ENCODE measurements at places on chromosomes 5 and 9.
A peak's percentile ranks its signal among the peaks of the same experiment; 100 is the strongest.

GRCh38 chr9:4832786-4833579 is 40.2 kb downstream of the RCL1 start:
- DNase-seq = peak; percentile 91

- no peak for DNase-seq
Observed at GRCh38 chr9:112044881-112045280, 130.2 kb downstream of the SUSD1 start.

DNA sequence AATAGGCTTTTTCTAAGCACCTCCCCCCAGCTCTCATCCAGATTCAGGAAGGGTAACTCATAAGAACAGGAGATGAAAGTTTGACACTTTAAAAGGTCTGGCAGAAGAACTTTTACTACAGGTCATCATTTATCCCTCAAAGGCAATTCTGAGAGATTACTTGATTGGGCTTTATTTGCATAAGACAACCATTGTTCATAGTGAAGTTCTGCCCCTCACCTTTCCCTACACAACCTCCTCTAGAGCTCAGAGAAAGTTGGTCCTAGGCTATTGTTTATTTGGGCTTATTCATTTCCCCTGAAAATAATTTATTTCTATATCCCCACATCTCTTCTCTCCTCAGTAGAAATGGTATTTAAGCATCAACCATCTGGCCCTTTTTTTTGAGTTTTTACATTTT is 568.4 kb downstream of the ZNF608 start:
- DNase-seq = no peak

DNA sequence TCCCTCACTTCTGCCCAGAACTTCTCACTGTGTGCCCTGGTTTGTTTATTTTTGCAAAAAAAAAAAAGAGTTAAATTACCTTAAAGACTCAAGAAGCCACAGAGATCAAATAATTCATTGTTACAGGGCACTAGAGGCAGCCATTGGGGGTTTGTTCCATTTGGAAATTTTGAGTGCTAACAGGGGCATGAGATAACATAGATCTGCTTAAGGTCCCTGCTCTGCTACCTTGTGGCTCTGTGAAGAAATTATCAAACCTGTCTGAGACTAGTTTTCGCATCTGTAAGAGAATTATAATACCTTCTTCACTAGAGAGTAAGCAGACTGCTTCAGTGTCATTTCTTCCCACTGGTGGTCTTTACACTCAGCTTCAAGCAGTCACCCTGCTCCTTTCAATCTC is 394 bp downstream of the TLR4 start:
- no peak for DNase-seq

DNA sequence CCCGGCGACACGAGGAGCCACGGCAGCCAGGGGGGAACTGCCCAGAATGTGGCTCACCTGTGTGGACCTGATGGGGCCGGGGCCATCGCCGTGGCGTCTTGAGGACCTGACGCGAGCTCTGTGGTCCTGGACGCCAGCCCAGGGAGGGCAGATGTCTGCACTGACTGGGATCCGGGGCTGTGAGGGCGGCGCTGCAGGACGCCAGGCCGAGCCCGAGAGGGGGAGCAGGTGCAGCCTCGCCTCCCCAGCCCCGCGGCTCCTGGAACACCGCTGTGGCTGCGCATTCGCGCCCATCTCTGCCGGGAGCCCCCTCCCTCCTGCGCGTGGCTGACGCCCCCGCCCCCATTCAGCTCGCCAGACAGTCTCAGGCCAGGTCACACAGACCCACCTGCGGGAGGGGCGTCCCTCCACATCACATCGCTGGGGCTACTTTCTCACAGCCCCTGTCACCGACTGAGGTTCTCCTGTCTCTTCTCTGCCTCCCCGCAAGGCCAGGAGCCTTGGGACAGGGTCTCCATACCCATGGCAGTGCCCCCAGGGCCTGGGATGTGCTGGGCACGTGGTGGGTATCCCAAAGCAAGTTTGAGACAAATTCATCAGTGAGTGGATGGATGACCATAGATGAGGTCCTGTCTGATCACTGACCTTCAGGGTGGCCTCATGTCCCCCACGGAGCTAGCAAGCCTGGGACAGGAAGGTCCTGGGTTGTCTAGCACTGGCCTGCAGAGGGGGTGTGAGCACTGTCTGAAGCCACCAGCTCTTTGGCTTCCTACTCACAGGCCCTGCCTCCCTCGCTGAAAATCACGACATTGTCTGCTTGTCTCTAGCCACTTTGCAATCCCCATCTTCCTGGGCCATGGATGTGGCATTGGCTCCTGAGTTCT is 47.3 kb downstream of the RASGEF1C start:
- no peak for DNase-seq

DNA sequence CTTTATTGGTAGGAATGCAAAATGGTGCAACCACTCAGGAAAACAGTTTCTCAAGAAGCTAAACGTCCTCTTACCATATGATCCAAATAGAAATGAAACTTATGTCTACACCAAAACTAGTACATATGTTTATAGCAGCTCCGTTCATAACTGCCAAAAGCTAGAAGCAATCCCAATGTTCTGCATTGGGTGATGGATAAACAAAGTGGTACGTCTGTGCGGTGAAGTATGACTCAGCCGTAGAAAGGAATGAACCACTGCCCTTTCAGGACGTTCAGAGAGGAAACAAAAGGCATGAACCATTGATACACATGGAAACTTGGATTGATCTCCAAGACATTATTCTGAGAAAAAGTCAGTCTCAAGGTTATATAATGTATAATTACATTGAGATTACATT is 27.6 kb downstream of the HNRNPH1 start:
- no peak for DNase-seq

DNA sequence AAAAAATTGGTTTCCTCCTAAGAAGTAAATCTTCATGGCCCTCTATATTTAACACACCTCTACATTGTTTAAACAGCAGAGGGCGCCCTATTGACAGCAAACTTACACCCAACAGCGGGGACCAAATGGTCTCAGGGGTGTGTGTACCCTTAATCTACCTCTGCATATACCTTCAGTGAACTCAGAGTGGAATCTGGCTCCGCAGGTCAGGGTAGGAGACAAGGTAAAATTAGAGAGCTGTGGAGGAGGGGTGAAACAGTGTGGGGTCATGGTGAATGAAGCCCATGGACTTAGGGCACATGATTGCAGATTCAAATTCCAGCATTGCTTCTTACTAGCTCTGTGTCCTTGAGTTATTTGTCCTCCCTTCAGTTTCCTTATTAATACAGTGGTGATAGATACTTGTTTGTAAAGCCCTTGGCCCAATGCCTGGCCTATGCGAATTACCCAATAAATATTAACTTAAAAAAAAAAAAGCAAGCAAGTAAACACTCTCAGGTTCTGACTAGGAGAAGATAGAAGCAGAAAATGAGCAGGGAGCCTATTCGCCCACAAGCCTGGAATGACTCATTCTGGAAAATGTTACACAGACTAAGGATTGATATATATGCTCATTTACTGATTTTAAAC is 122.9 kb downstream of the CAVIN4 start:
- peak; percentile 47 for DNase-seq

DNA sequence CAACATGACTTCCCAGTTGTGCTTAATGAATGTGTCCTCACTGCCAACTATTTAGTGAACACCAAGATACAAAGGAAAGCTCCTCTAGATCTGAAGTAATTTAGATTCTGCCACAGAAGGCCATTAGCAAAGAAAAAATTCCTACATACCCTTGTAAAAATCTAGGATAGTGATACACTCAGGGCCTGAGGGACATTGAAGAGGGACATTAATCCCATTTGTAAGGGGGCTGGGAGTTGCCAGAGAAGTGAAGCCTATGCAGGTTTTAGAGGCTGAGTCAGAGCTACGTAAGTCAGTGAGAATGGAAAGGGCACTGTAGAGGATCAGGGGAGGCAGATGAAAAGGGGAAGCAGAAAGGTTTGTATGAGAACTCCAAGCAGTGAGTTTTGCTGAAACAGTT is 286.9 kb upstream of the TARS1 start:
- no peak for DNase-seq

DNA sequence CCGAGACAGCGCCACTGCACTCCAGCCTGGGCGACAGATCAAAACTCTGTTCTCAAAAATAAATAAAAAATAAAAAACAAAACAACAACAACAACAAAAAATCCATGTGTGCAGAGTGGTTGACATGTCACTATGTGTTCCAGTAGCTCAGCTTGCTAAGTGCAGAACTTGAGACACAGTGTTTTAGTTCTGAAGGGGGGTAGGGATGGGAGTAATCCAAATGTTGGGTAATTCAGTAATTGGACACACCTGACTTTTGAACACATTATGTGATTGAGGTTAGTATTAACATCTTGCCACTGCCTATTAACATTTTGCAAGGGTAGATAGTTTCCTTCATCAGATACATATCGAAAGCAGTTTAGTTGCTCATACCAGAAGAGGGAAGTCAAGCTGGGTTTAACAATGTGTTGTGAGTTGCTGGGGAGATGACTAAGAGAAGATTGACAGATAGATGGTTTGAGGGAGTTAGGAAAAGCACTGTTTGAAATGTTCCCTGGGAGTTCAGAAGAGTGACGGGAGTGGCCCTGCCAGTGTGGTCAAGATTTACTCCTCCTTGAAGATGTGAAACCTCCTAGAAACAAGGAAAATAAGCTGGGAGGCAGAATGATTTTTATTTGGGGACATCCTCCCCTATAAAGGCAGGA is 928 bp downstream of the HACD4 start:
- DNase-seq = peak; percentile 87

GRCh38 chr5:74319076-74319475 is 321.5 kb downstream of the ENC1 start:
- peak; percentile 63 for DNase-seq

- DNase-seq = no peak
Observed at GRCh38 chr9:23658376-23659258, 167.4 kb downstream of the ELAVL2 start.

DNA sequence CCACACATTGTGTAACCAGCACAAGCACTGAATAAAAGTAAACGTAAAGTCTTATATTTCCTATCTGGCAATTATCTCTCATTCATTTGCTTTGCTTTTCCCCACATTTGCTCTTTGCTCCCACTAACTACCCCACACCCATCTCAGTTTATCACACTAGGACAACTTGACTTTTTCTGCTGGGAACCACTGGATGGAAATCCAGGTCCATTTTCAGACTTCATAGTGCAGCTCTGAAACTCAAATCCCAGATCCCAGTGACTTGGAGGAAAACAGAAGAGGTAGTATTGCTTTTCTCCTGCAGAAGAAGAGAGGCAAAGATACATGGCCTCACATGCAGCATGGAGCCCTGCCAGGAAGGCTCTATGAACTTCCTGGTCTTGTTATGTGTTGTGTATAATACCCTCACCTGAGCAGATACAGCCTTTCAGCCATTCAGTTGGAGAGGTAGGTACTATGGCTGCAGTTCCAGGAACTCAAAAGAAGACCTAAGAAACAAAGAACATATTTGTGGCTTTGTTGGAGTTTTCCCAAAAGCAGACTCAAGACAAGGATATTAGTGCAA is 90.0 kb upstream of the NIPBL start:
- no peak for DNase-seq

DNA sequence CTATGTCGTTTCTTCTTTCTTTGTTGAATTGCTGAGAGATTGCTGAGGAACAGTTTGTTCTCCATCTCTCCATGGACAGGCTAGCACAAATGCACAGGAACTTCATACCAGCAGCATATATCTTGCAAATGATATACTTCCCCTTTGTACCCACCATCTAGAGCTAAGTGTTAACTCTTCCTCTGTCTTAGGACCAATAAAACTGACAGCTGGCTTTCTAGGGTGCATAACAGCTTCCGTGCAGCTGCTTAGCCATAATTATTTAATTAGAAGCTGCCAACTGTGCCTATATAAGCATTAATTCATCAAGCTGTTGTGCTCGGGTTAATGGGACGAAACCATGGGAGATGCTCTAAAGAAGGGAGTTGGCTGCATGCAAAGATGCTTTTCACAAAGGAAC is 38.7 kb downstream of the KCTD16 start:
- no peak for DNase-seq

DNA sequence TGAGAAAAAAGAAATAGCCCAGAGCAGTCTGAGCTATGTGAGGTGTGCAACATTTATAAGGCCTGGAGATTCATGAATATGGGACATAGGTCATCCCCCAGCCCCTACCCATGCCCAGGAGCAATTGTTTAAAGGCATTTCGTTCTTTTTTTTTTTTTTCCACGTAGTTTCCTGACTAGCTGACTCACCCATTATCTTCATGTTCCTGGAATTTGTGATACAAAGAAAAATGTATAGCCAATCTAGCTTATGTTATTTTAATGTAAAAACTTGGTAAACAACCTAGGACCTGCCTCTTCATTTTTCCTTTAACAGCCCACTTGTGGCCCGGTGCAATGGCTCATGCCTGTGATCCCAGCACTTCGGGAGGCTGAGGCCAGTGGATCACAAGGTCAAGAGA is 81.3 kb downstream of the OSTF1 start:
- DNase-seq = no peak

- peak; percentile 71 for DNase-seq
Observed at GRCh38 chr5:66814146-66814991, 218.2 kb downstream of the MAST4 start.

- no peak for DNase-seq
Observed at GRCh38 chr9:126952205-126952977, 37.8 kb downstream of the RALGPS1 start.

- peak; percentile 39 for DNase-seq
Observed at GRCh38 chr5:57181154-57181553, 7.3 kb downstream of the GPBP1 start.

GRCh38 chr9:137050570-137050969 is 3.3 kb downstream of the ENTPD2 start:
- no peak for DNase-seq

GRCh38 chr5:22665801-22666200 is 187.3 kb downstream of the CDH12 start:
- DNase-seq = no peak

GRCh38 chr5:65986050-65986451 is 59.7 kb downstream of the ERBIN start:
- no peak for DNase-seq

DNA sequence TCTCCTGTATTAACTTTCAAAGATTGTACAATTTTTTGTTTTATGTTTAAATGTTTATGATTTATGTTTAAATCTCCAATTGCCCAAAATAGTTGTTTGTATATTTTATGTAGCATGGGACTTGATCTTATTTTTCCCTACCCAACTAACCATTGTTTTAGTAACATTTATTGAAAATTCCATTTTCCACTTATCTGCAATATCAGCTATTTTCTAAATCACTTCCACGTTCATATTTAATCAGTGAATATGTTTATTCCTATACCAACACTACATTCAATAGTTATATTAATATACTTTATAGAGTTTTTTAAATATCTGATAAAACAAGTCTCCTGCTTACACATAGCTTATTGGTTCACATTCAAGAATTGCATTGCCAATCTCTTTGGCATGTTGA is 532.2 kb downstream of the CHSY3 start:
- no peak for DNase-seq

DNA sequence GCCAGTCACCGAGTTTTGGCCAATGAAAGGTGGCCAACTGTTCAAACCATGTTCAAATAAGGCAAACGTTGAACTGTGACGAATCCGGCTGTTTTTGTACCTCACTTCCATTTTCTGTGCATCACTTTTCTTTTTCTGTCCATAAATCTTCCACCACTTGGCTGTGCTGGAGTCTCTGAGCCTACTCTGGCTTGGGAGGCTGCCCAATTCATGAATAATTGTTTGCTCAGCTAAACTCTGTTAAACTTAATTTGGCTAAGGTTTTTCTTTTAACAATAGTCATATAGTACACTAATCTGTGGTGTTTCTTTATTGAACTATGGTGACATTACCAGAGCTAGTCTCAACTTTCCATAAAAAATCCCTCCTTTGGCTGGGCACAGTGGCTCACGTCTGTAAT is 11.3 kb downstream of the NIM1K start:
- no peak for DNase-seq

- no peak for DNase-seq
Observed at GRCh38 chr5:80668016-80668969, 13.5 kb upstream of the DHFR start.

GRCh38 chr9:5438301-5439162 is 807 bp upstream of the PLGRKT start:
- DNase-seq = peak; percentile 79

GRCh38 chr5:86143837-86144236 is 473.9 kb upstream of the COX7C start:
- no peak for DNase-seq

All from activated CD4-positive, alpha-beta T cell treated with anti-CD3 and anti-CD28 coated beads, Interleukin-10, Interleukin-2, amounts not matched to agents 100 ng/mL and 50 ng/mL, durations not matched to agents 16 hours and 8 hours (primary cell).